ENCODE measurements at places on chromosomes 4 and X. TPM values are rescaled to one million over a fixed set of nuclear protein-coding genes. Genes with fewer than 3 reads are reported as not detected.

Gene CSAG2
- polyA plus RNA-seq: not detected

Gene NPY1R
- not detected for polyA plus RNA-seq

Gene HSFX3
- polyA plus RNA-seq: not detected

Gene IL1RAPL2
- polyA plus RNA-seq: 0.08 TPM

Gene CHRNA9
- polyA plus RNA-seq: 0.05 TPM

Gene NKX6-1
- polyA plus RNA-seq: not detected

Gene SLC25A53
- polyA plus RNA-seq: 5.9 TPM

Gene CCDC160
- not detected for polyA plus RNA-seq

Gene PPM1K
- 3.6 TPM for polyA plus RNA-seq

Gene NXF2B
- polyA plus RNA-seq: not detected

Gene F8A2
- polyA plus RNA-seq: not detected

Gene FAM47A
- polyA plus RNA-seq: not detected

Gene LETM1
- 25.8 TPM for polyA plus RNA-seq

GRCh38 chr4:103303011-103303410 is 104.9 kb upstream of the CENPE start:
- no peak for DNase-seq

- peak; percentile 45 for DNase-seq
These were observed 16.2 kb upstream of the ZCCHC12 start for GRCh38 chrX:118807151-118808017.

DNA sequence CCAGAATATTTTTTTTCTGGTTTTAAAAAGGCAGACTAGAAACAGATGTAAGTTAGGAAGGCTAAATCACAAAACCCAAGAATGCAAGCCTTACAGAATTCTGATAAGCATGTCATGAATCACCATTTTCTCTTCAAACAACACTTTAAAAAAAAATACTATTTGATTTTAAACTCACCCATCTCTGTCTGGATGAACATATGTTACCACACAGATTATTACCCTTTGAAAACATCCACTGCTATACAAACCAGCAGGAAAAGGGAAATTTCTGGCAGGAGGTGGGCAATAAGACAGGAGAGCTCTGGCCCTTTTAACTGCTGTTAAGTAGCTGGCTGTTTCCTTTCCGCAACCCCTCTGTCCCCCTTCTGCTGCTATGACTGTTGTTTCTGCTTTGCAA is 317.7 kb upstream of the NOCT start:
- DNase-seq: no peak

DNA sequence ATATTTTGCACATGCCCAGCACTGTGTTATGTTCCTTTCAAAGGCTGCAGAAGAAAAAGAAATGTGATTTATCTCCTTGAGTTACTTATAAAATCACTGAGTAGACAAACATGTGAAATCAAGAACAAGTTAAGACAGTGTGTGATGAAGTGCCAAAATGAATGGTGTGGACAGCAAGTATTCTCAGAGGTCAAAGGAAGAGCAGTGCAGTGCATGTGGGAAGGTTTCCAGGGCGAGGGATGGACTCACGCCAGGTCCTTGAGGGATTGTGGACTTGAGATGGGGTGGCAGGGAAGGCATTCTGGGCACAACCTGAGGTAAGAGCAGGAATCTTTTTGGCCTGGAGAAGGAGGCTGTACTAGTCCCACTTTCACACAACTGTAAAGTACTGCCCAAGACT is 115.5 kb downstream of the FNIP2 start:
- no peak for DNase-seq

GRCh38 chr4:53763813-53764597 is 172.7 kb upstream of the LNX1 start:
- DNase-seq: peak; percentile 41

DNA sequence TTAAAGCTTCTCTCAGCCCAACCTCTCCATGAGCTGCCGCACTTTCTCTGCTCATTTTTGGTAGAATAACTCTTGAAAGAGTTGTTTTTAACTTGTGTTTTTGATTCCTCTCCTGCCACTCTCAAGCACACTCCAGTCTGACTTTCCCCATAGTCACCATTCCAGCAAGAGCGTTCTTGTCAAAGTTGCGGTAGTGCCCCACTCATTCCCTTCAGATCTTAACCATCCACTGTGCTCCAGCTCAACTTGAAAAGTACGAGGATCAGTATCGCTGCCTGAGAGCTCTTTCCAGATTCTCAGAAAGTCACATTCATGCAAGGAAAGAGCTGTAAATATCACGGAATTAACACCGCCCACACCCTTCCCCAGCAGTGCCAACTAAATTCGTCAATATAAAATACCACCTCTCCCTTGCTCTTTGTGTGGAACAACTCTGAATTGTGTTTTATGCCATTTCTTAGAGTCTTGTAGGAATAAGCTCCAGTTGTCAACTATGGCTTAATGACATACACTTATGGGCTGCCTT is 59.7 kb upstream of the IL15 start:
- no peak for DNase-seq

DNA sequence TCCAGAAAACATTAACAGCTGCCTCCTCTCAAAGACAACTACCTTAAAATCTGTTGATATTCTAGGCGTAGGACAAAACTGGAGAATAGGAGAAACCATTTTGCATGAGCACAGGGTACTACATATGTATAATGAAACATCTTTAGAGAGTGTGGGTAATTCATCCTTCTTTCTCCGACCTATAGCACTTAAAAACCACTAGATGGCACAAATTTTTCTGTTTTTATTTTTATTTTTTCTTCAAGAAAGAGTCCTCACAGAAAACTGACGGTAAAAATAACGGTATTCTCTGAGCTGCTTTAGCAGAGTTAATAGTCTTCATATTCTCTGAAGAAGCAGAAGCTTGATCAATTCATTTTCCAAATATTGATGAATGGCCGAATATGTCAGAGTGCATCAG is 14.6 kb downstream of the SMIM31 start:
- no peak for DNase-seq

DNA sequence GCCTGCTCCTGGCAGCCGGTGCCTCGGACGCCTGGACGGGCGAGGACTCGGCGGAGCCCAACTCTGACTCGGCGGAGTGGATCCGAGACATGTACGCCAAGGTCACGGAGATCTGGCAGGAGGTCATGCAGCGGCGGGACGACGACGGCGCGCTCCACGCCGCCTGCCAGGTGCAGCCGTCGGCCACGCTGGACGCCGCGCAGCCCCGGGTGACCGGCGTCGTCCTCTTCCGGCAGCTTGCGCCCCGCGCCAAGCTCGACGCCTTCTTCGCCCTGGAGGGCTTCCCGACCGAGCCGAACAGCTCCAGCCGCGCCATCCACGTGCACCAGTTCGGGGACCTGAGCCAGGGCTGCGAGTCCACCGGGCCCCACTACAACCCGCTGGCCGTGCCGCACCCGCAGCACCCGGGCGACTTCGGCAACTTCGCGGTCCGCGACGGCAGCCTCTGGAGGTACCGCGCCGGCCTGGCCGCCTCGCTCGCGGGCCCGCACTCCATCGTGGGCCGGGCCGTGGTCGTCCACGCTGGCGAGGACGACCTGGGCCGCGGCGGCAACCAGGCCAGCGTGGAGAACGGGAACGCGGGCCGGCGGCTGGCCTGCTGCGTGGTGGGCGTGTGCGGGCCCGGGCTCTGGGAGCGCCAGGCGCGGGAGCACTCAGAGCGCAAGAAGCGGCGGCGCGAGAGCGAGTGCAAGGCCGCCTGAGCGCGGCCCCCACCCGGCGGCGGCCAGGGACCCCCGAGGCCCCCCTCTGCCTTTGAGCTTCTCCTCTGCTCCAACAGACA is 4.4 kb downstream of the SOD3 start:
- DNase-seq: peak; percentile 27

- DNase-seq: no peak
These were observed 95.7 kb downstream of the SPANXN4 start for GRCh38 chrX:143121477-143121876.

GRCh38 chrX:110383414-110383813 is 24.8 kb downstream of the RTL9 start:
- no peak for DNase-seq

DNA sequence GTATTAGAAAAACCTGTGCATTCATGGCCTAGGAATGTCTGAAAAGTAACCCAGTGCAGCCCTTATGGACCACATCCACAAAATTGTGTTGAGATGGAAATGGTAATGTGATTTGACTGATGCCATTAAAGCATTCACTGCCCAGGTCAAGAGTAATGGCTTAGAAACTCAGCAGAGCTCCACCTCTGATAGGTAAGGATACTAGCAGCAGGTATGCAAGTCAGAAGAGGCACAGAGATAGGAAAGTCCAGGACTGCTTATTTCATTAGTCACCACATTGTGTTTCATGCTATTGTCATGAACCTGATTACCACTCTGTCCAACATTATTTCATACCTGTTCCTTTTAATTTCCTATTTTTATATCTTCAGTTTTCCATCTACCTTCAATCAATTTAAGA is 2042.2 kb downstream of the ARAP2 start:
- DNase-seq: no peak

GRCh38 chr4:41268721-41269517 is 12.2 kb downstream of the UCHL1 start:
- no peak for DNase-seq

GRCh38 chrX:650811-651210 is 20.2 kb downstream of the SHOX start:
- no peak for DNase-seq

DNA sequence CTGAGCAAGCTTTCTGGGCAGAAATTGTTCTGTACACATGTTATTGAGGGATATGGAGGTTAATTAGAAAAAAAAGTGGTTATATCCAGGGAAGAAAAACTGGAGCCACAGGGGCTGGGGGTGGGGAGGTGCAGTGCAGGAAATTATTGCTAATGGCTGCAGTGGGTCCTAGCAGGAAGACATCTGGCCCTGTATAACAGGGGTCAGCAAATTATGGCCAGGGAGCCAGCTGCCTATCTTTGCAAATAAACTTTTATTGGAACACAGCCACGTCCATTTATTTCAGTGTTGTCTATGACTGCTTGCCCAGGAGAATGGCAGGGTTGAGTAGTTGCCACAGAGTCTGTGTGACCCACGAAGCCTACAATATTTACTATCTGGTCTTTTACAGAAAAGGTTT is 23.4 kb upstream of the PRPS2 start:
- DNase-seq: peak; percentile 47

- no peak for DNase-seq
These were observed 46.8 kb downstream of the UGT2A3 start for GRCh38 chr4:68904786-68905185.

- no peak for DNase-seq
These were observed 1.0 kb downstream of the SH3KBP1 start for GRCh38 chrX:19886375-19886774.

- DNase-seq: peak; percentile 87
These were observed 34.0 kb upstream of the GRPEL1 start for GRCh38 chr4:7101692-7102515.

GRCh38 chr4:163195247-163195765 is 28.6 kb upstream of the NAF1 start:
- no peak for DNase-seq

DNA sequence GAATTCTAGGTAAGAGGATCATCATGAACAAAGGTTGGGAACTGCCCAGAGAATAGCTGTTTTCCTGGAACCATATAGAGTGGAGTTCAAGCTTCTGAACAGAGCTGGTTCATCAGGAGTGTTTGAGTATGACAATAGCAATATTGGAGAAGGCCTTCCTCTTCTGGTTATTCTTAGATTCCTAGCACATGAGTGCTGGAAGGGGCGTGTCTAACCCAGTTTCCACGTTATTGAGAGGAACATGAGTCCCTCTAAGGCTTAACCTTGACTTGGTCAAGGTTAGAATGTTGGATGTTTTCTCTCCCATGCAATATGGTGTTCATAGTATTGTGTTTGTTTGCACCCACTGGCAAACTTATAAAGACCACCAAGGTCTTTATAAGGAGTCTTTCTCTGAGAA is 101.3 kb downstream of the TSPAN7 start:
- DNase-seq: no peak

GRCh38 chr4:105154576-105154975 is 7.9 kb downstream of the TET2 start:
- no peak for DNase-seq

DNA sequence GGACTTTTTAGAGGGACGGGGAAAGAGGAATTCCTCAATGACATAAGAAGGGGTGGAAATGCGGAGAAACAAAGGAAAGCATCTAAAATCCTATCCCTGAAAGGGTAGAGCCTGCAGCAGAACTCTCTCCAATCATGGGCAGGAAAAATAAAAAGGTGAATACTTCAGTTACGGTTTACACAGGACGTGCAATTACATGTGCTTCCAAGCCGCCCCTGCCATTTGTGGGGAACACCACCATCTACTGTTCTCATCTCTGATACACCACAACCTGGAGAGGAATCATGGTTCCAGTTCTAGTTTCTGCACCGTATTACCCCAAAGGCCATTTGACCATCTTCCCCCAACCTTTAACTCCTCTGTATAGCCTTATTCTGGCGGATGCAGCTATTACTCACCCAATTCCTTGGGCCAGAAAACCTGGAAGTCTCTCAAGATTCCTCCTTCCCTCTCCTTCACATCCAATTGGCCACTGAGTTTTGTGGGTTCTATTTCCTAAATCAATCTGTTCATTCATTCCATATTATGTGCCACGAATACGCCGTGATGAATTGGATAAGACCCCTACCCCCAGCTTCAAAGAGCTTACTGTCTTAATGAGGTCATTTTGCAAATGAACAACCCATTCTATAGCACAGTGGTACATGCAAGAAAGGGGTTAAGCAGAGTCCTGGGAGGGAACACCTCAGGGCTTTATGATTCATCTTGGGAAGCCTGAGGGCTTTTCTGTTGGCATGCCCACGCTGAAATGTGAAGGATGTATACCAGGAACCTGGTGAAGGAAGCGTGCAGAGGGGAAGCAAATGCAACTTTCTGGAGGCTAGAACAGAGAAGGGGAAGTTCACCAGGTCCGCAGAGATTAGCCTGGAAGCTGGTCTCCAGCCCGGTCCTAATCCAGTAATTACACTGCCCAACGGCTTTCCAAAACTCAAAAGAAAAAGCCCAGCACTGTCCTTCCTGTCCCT is 1.4 kb upstream of the MSL3 start:
- no peak for DNase-seq

DNA sequence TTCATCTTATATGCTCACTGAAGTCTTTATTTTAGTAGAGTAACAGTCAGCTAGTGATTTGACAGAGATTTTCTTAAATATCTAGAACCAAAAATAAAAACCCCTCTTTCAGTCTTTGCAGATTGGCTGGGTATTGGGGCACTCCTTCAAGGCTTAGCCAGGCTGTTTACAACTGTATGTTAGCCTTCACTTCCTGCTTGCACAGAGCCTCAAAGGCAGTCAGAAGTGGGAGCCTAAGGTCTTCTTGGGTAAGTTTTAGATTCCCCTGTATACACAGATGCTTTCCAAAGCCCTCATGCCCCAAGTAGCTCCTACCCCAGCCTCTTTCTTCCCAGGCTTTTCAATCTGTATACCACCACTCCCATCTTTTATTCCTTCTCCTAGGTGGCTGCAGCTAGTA is 136.1 kb upstream of the STIM2 start:
- no peak for DNase-seq

- no peak for DNase-seq
These were observed 226.7 kb downstream of the GRIA2 start for GRCh38 chr4:157447195-157447594.

GRCh38 chrX:113959912-113960626 is 623.8 kb upstream of the HTR2C start:
- DNase-seq: no peak
